ENCODE measurements at places on chromosomes 11 and 22.

DNA sequence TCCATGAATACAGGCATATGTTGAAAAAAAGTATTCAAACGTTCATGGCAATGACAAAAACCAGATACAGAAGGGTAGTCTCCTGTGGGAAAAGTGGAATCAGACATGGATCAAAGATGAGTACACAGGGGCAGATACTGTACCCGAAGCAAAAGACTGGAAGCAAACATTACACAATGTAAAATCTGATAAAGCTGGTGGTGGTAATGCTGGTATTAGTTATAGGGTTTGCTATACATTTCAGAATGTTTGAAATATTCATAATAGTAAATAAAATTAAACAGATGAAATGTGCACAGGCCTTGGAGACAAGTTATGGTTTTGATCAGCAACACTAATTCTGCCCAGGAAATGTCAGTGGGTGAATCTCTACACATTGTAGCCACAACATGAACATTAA is 607.6 kb downstream of the SOX6 start:
- no peak for DNase-seq

- no peak for DNase-seq
These were observed 13.1 kb downstream of the MS4A15 start for GRCh38 chr11:60769811-60770210.

- no peak for DNase-seq
These were observed 78.2 kb downstream of the SMCO4 start for GRCh38 chr11:93464927-93465540.

DNA sequence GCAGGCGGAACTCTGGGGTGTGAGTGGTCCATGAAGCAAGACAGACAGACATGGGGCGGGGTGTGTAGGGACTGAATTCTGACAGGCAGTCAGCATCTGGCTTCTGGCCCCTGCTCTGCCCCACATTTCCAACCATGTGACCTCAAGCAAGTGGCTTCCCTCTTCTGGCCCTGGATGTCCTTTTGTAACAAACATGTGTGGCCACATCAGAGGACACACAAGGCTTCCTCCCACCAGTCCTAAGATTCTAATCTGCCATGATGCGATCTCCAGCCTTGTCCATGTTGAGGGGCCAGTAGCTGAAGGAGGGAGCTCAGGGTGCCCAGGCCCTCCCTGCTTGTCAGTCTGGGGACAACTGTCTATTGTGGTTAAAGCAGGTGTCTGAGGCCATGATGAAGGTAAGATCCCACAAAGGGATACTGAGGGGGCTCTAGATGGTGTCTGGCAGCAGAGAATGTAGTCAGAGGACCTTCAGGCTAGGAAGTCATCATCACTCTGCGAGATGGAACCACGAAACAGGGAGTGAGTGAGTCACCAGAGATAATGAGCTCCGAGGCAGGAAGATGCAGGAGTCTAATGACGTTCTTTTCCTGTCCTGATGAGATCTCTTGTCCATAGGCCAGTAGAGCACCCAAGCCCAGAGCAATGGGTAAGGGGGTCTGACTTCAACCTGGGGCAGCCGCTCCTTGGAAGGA is 27.4 kb downstream of the DRD2 start:
- DNase-seq: no peak

- DNase-seq: no peak
These were observed 77.4 kb upstream of the CRYBB3 start for GRCh38 chr22:25122136-25122764.

DNA sequence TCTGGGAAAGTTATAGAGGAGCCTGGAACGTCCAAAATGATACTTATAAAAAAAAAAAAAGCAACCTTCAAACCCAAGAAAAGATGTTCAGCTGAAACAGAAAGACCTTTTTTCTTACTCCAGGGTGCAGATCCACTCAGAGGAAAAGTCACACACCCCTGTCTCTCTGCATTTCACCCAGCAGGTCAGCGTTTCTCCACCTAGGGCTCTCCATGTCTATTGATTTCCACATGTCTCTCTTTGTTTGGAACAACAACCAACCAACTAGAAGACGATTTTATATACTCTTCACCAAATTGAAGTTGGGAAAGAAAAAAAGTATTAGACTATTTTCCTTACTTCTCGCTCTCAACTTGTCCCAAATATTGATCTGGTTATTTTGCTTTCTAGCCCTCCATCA is 42.2 kb upstream of the BLID start:
- DNase-seq: no peak

DNA sequence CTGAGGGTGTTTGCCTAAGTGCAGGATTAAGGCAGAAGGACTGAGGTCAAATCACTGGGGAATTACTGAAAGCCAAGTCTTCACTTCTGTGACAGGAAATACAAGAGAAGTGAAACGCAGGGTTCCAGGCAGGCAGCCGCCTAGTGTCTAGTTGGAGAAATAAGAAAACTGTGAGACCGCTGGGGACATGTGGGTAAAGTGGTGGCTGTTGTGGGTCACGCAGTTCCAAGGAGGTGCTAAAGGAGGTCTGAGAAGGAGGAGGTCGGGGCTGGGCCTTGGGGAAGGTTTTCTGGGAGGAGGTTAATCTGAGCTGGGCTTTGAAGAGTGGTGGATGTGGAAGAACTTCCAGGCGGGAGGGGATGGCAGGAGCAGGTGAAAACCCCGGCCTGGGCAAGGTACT is 11.2 kb downstream of the MCM5 start:
- no peak for DNase-seq

DNA sequence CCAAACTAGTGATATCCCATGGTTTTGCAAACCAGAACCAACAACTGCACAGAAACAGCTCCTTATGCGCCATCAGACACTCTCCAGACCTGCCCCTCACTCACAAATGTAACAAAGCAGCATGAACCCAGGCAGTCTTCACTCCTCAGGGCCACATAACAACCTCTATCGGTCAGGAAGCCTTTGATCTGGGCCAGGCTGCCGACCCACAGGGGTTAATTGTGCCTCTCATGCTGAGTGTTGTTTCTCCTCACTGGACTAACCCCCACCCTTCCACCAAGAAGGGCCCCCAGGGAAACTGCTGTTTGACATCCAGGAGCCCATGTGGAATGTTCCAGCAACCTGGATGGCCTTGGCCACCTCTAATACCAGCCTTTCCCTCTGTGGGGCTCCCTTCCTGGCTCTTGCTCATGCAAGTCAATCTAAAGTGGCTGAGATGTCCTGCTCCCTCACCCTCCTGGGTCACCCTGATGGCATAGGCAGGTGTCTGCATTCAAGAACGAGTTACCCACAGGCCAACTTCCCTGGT is 7.9 kb upstream of the RGL4 start:
- DNase-seq: no peak

DNA sequence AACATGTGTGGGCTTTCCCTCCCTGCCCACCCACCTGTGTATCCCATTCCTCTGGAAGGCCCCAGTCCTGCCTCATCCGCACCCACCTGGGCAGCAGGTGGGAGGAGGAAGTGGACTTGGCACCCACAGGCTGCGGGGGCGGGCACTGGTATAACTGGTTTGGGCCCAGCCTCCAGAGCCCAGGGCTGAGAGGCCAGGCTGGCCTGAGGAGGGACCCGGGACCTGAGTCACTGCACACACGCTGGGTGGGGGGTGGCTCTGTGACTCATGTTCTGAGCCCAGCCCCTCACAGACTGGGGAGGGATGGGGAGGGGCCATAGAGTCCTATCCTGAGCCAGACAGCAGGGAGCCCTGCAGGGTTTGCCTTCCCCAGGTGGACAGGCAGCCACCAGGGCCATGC is 16.7 kb downstream of the PHLDA2 start:
- DNase-seq: peak; percentile 98

GRCh38 chr22:42645938-42646568 is 3.1 kb downstream of the CYB5R3 start:
- no peak for DNase-seq

- no peak for DNase-seq
These were observed 114.3 kb downstream of the CD44 start for GRCh38 chr11:35253237-35253636.
